ENCODE measurements at places on chromosomes 12 and 14.
A peak's percentile ranks its signal among the peaks of the same experiment; 100 is the strongest.

GRCh38 chr12:131258398-131258797 is 304.7 kb downstream of the ADGRD1 start:
- no peak overlapping the region for H3K4me3 ChIP-seq
- peaks cover 4% of the 10 kb centered on the region for H3K27me3 ChIP-seq
- H3K27ac ChIP-seq, result no peak overlapping the region
- no peaks in the 10 kb centered on the region for H3K36me3 ChIP-seq
- no peaks in the 10 kb centered on the region for H3K4me1 ChIP-seq
- no peak for ATAC-seq

- H3K27ac ChIP-seq, result no peak overlapping the region
- H3K27me3 ChIP-seq, result no peaks in the 10 kb centered on the region
- H3K4me3 ChIP-seq, result no peak overlapping the region
- H3K36me3 ChIP-seq, result no peaks in the 10 kb centered on the region
These were observed 27.5 kb upstream of the DENND5B start for GRCh38 chr12:31618228-31619025.

- H3K4me3 ChIP-seq, result no peak overlapping the region
- no peaks in the 10 kb centered on the region for H3K27me3 ChIP-seq
- H3K4me1 ChIP-seq, result peaks cover 29% of the 10 kb centered on the region
- ATAC-seq, result peak; percentile 66
These were observed 2.7 kb downstream of the SSH1 start for GRCh38 chr12:108854451-108855283.

DNA sequence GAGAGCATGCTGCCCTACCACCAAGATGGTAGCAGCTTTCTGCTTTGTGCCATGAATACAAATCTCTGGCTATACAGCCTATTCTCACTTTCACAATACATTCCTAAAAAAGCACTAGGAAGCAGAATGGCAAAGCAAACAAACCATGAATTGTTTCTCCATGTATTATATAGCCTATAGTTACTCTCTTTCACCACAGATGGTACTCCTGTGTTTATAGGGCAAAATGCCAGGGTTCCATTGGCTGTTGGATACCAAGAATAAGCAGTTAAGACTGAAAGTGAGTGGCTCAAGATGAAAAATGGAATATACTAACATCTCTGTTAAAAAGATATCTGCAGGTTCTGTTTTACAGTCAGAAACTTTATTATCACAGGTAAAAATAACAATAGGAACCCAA is 11.1 kb downstream of the ARF3 start:
- H3K27me3 ChIP-seq, result no peaks in the 10 kb centered on the region
- no peaks in the 10 kb centered on the region for H3K36me3 ChIP-seq
- no peak overlapping the region for H3K27ac ChIP-seq
- ATAC-seq, result no peak
- H3K4me1 ChIP-seq, result no peaks in the 10 kb centered on the region

- H3K4me1 ChIP-seq, result no peaks in the 10 kb centered on the region
- no peak overlapping the region for H3K27ac ChIP-seq
- no peaks in the 10 kb centered on the region for H3K36me3 ChIP-seq
These were observed 293.6 kb downstream of the NELL2 start for GRCh38 chr12:44582521-44582920.

DNA sequence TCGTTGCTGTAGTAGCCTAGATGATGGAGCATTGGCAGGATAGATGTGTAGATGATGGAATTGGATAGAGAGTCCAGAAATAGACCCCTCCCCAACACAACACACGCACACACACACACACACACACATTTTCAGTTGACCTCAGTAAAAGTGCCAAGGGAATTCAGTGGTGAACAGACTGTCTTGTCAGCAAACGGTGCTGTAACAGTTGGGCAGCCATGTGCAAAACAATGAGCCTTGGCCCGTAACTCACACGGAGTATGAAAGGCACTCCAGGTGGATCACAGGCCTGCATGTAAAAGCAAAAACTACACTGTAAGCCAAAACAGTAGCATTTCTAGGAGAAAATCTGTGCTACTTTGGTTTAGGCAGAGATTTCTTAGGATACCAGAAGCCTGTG is 87.8 kb downstream of the DDX51 start:
- peaks cover 87% of the 10 kb centered on the region for H3K36me3 ChIP-seq
- ATAC-seq, result no peak
- H3K4me3 ChIP-seq, result no peak overlapping the region
- no peak overlapping the region for H3K27ac ChIP-seq

GRCh38 chr14:54794796-54795195 is 107.8 kb downstream of the GCH1 start:
- no peak overlapping the region for H3K27ac ChIP-seq
- no peak overlapping the region for H3K4me3 ChIP-seq
- ATAC-seq, result no peak
- no peaks in the 10 kb centered on the region for H3K4me1 ChIP-seq

DNA sequence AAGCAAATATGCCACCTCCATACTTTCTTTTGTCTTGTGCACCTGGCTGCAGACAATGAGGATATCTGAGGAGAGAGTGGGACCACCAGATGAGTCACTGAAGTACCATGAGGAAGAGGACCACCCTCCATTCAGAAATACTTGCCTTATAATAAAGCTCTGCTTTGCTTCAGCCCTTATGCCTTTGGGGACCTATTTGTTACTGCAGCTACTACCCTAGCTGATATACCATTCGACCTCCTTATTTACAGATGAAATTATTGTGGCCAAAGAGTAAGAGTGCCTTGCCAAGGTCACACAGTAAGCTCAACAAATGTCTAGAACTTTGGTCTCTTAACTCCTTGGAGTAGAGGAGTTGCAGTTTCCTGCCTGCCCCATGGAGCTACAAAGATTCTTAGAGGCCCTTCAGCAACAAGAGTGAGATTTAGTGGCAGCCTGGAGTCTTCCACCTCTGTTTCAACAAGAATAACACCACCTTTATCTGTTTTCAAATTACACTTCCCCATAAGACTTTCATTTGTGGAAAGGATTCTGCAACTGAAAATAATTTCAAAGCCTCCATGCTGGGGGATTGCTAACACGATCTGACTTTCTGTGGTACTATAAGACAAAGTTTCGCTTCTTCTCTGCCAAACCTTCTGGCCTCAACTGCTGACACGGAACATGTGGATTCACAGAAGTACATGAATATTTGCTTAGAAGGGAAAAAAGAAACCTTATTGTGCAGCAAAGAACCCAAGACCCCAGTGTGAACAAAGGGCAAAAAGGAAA is 3.6 kb downstream of the CMKLR1 start:
- peaks cover 25% of the 10 kb centered on the region for H3K27me3 ChIP-seq
- H3K4me3 ChIP-seq, result peak overlapping the region; percentile 48
- no peak overlapping the region for H3K27ac ChIP-seq
- H3K4me1 ChIP-seq, result no peaks in the 10 kb centered on the region

DNA sequence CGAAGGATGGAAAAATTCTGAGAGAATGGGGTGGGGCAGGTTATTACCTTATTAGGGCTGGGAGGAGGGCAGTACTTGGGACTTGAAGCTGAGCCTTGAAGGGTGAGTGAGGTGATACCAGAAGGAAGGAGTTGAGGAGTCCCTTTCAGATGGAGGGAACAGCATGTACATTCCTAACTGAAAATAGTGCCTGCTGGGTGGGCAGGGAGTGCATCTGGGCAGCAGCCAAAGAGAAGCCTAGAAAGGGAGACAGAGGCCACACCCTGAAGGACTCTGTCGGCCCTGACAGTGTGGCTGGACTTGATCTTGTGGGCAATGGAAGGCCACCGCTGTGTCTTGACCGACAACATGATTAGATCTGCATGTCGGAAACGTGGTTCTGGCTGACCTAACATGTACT is 147.6 kb downstream of the NDUFA12 start:
- ATAC-seq, result peak; percentile 81
- no peak overlapping the region for H3K4me3 ChIP-seq
- H3K27ac ChIP-seq, result peak overlapping the region; percentile 78
- peaks cover 33% of the 10 kb centered on the region for H3K4me1 ChIP-seq
- H3K27me3 ChIP-seq, result no peaks in the 10 kb centered on the region

DNA sequence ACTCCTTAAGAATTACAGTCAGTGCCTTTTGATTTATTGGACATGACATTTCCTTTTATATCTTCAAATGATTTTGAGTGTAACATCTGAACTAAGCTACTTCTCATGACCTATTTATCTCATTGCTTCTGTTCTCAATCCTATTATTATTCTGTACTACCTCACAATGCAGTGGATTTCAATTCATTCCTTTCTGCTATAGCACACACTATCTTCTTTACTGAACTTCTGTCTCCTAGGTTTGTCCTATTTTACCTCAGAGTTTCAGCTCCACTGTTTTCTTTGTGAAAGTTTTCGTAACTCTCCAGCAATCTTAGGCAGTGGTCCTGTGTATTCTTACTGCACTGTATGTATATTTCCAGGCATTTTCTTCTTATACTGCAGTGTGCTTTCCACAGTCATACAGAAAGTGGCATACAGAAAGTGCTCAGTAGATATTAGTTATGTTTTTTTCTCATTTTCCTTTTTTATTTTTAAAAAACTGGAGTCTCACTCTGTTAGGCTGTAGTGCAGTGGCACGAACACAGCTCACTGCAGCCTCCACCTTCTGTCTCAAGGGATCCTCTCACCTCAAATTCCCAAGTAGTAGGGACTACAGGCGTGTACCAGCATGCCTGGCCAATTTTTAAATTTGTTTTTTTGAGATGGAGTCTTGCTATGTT is 368.6 kb upstream of the RGS6 start:
- H3K27ac ChIP-seq, result no peak overlapping the region
- H3K36me3 ChIP-seq, result no peaks in the 10 kb centered on the region
- ATAC-seq, result no peak

- no peak overlapping the region for H3K27ac ChIP-seq
- ATAC-seq, result no peak
These were observed 12.0 kb downstream of the KIAA0586 start for GRCh38 chr14:58439476-58439875.

GRCh38 chr14:95645389-95645996 is 40.7 kb upstream of the TCL1B start:
- H3K36me3 ChIP-seq, result no peaks in the 10 kb centered on the region
- ATAC-seq, result no peak
- no peak overlapping the region for H3K4me3 ChIP-seq
- peaks cover 21% of the 10 kb centered on the region for H3K27me3 ChIP-seq

- H3K4me3 ChIP-seq, result no peak overlapping the region
- H3K36me3 ChIP-seq, result no peaks in the 10 kb centered on the region
- H3K27ac ChIP-seq, result no peak overlapping the region
- peaks cover 8% of the 10 kb centered on the region for H3K4me1 ChIP-seq
- peaks cover 10% of the 10 kb centered on the region for H3K27me3 ChIP-seq
- no peak for ATAC-seq
These were observed 15.6 kb downstream of the PLEKHD1 start for GRCh38 chr14:69500096-69500495.

- no peaks in the 10 kb centered on the region for H3K36me3 ChIP-seq
- H3K27ac ChIP-seq, result no peak overlapping the region
- H3K4me1 ChIP-seq, result no peaks in the 10 kb centered on the region
- no peaks in the 10 kb centered on the region for H3K27me3 ChIP-seq
These were observed 223.8 kb downstream of the DACT1 start for GRCh38 chr14:58861586-58861985.

DNA sequence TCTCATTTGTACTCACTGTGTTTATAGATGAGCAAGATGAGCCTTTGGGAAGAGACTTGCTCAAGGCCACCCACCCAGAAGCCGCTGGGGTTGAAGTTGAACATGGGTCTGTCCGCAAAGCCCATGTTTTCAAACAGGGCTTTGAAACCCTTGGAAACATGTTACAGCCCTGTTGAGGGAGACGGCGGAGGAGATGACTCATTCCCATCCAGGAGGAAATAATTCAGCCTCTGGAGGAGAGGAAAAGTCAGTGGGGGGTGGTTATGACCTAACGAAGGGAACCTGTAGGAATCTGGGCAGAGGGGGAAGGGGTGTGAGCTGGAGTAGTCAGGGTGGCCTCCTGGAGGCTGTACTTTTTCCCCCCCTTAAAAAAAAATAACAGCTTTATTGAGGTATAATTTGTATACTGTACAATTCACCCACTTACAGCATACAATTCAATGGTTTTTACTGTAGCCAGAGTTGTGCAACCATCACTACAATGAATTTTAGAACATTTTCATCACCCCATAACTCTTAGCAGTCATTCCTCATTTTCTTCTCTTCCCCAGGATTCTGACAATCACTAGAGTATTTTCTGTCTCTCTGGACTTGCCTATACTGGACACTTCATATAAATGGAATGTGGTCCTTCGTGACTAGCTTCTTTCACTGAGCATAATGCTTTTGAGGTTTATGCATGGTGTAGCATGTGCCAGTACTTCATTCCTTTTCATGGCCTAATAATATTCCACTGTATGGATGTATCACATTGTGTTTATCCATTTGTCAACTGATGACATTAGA is 1.9 kb upstream of the RIN3 start:
- H3K36me3 ChIP-seq, result no peaks in the 10 kb centered on the region
- peaks cover 51% of the 10 kb centered on the region for H3K4me1 ChIP-seq
- H3K27ac ChIP-seq, result no peak overlapping the region
- no peaks in the 10 kb centered on the region for H3K27me3 ChIP-seq

DNA sequence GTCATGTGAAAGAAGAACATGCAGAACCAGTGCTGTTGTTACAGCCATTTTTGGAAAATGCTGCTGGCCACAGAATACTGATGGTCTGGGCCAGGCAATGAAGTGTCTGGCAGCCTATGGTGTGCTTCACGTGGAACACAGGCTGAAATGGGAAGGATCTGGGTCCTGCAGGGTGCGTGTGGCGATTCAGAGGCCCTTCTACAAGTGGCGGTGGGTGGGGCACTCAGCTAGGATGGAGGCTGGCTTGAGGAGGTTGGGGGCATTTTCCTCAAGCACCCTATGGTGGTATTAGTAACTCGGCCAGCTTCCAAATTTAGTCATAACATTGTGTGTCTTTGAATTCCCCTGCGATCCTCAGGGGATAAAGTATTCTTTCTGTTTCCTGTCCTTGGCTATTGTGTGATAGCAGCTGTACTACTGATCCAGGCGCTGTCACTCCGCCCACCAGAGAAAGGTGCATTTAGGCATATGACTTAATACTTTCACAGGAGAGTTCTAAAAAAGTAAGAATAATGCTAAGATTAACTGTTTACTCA is 9.2 kb upstream of the RAD52 start:
- peak; percentile 41 for ATAC-seq
- no peaks in the 10 kb centered on the region for H3K36me3 ChIP-seq
- no peak overlapping the region for H3K27ac ChIP-seq
- H3K4me1 ChIP-seq, result no peaks in the 10 kb centered on the region
- H3K27me3 ChIP-seq, result no peaks in the 10 kb centered on the region
- no peak overlapping the region for H3K4me3 ChIP-seq

GRCh38 chr12:89427508-89428156 is 75.3 kb upstream of the DUSP6 start:
- no peak for ATAC-seq
- no peaks in the 10 kb centered on the region for H3K4me1 ChIP-seq
- H3K27ac ChIP-seq, result no peak overlapping the region
